ENCODE measurements at places on chromosomes 5 and 9. TPM values are rescaled to one million over a fixed set of nuclear protein-coding genes. Genes with fewer than 3 reads are reported as not detected.

IFNB1 gene
- total RNA-seq, result not detected

MAMDC2 gene
- 20.5 TPM for total RNA-seq

BHMT gene
- total RNA-seq, result not detected

GFRA3 gene
- not detected for total RNA-seq

MZB1 gene
- not detected for total RNA-seq

TMOD1 gene
- 1.2 TPM for total RNA-seq

GRXCR2 gene
- total RNA-seq, result not detected

GABBR2 gene
- total RNA-seq, result 39.2 TPM

SLC4A9 gene
- total RNA-seq, result not detected

LOX gene
- 62.9 TPM for total RNA-seq

PHAX gene
- 79.1 TPM for total RNA-seq

BSPRY gene
- not detected for total RNA-seq

HMMR gene
- total RNA-seq, result 53.1 TPM
